ENCODE measurements at places on chromosomes 1 and 21.

DNA sequence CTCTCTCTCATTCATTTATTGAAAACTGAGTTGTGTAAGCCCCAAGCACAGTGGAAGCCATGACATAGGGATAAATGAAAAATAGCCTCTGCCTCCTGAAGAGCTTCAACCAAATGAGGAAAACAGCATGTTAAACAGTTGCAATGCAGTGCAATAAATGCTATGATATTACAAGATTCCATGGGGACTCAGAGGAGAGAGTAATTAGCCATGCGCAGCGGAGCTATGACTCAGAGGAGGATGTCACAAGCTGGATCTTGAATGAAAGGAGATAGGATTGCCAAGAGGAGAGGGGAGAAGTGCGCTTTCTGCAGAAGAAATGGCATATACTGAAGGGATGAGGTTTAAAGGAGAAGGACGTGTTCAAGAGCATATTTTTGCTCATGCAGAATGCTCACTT is 231.3 kb upstream of the PLXNA2 start:
- DNase-seq, result no peak

DNA sequence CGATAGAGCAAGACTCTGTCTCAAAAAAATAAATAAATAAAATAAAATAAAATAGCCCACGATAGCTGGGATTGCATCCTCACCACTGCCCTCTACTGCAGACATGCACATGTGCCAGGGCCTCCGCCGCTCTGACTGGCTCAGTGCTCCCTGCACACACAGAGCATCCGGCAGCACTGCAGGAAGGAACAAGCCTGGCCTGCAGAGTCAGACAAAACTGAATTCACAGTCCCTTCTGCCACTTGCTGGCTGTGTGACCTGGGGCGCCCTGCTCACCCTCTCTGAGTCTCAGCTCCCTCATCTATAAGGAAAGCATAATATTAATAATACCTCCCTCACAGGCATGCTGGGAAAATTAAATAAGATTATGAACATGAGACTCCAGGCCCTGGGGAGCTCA is 35.4 kb downstream of the CSMD2 start:
- DNase-seq, result no peak

GRCh38 chr1:59266180-59266926 is 30.5 kb upstream of the FGGY start:
- no peak for DNase-seq

DNA sequence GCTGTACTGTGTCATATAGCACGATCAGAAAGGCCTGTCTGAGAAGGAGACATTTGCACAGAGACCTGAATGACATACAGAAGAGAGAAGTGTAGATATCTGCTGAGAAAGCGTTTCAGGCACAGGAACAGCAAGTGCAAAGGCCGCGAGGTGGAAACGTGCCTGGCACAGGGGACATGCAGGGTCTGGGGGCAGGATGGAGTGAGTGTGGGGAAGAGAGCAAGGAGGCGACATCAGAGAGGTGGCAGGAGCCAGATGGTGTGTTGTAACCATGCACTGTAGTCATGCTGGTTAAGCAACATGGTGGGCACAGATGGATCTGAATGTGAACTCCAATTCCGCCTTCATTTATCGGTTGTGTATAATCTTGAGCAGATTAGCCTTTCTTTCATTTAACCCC is 13.0 kb downstream of the KRTCAP2 start:
- DNase-seq, result no peak

- no peak for DNase-seq
These were observed 10.5 kb downstream of the FOXJ3 start for GRCh38 chr1:42324398-42325013.

All from aorta (tissue), 5 donors.